ENCODE measurements at places on chromosomes 6 and 20. TPM values are rescaled to one million over a fixed set of nuclear protein-coding genes. Genes with fewer than 3 reads are reported as not detected.

DNA sequence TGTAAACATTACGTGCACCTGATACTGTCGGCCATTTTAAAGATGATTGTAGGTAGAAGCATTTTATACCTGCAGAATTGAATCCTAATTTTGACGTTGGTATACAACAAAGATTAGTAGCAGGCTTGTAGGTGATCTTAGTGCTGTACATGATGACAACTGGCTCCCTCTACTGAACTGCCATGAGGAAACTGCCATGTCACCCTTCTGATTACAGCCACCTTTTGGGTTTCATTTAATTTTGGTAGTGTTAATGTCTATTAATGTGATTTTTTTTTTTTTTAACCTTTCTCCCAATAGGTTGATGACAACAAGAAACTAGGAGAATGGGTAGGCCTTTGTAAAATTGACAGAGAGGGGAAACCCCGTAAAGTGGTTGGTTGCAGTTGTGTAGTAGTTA, 2.3 kb downstream of the RPS12 start:
- no peak for DNase-seq
- H3K27ac ChIP-seq = peak overlapping the region; percentile 97
- H3K4me1 ChIP-seq = peaks cover 40% of the 10 kb centered on the region
- no peaks in the 10 kb centered on the region for H3K27me3 ChIP-seq
- H3K36me3 ChIP-seq = peaks cover 57% of the 10 kb centered on the region

DNA sequence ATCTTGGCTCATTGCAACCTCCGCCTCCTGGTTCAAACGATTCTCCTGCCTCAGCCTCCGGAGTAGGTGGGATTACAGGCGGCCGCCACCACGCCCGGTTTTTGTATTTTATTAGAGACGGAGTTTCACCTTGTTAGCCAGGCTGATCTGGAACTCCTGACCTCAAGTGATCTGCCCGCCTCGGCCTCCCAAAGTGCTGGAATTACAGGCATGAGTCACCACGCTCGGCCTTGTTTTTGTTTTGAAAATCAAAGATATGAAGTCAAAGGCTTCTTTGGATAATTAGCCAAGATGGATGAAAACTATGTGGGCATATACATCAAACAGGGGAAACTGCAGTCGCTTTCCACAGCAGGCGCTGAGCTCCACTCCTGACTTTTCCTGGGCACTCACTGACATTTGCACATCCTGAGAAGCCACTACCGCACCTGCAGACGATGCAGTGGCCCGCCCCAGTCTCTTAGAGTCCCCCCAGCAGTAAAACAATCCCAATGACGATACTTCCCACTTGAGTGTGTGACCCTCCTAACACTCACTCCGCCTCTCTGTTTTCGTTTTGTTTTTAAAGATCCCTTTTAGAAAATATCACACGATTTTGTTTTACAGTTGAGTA, 44.1 kb downstream of the GJA1 start:
- no peaks in the 10 kb centered on the region for H3K36me3 ChIP-seq
- DNase-seq = no peak
- no peaks in the 10 kb centered on the region for H3K4me1 ChIP-seq
- no peaks in the 10 kb centered on the region for H3K27me3 ChIP-seq
- H3K4me3 ChIP-seq = no peak overlapping the region

- no peak for DNase-seq
- H3K27me3 ChIP-seq = peaks cover 30% of the 10 kb centered on the region
- no peaks in the 10 kb centered on the region for H3K36me3 ChIP-seq
- no peaks in the 10 kb centered on the region for H3K4me1 ChIP-seq
- H3K27ac ChIP-seq = no peak overlapping the region
Observed at GRCh38 chr20:57319584-57319983, 10.0 kb upstream of the SPO11 start.

DNA sequence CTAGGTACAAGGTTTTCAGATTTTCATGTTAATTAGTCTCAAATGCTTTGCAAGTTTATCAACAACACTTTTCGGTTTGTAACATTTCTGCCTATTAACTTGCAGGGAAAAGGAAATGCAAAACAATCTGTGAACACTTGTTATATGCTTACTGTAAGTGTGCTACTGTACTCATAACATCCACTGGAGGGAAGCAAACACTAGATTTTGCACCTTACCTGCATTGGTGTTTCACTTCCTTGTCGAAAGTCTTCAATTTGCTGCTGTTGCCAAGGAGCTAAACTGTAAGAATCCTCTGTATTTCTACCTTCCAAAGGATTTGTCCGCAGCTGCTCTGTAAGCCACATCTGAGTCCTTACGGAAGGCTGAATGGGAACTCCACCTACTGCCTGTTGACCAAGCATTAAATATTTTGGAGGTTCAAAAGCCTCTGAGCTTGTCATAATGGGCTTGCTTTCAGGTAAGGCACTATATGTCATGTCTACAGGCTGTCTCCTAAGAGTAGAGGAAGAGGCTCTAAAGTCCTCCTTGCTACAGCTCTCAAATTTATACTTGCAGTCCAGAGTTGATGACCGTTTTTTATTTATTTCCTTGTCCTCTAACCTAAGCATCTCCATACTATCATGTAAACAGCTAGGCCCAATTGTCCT, 17.3 kb downstream of the PLN start:
- DNase-seq = peak; percentile 26
- no peaks in the 10 kb centered on the region for H3K27me3 ChIP-seq
- H3K4me1 ChIP-seq = peaks cover 28% of the 10 kb centered on the region
- H3K27ac ChIP-seq = peak overlapping the region; percentile 12

The BLOC1S5 gene
- total RNA-seq = 20.8 TPM

The KIF25 gene
- not detected for total RNA-seq

The HLA-DQB1 gene
- total RNA-seq = 6.2 TPM
